Testis (tissue), 5 donors: ENCODE measurements at places on chromosomes 6 and 20. TPM values are rescaled to one million over a fixed set of nuclear protein-coding genes. Genes with fewer than 3 reads are reported as not detected.
A peak's percentile ranks its signal among the peaks of the same experiment; 100 is the strongest.

GRCh38 chr6:29147074-29147473 is 23.6 kb upstream of the OR2J2 start:
- DNase-seq, result no peak
- no peaks in the 10 kb centered on the region for H3K27me3 ChIP-seq
- H3K4me3 ChIP-seq, result no peak overlapping the region
- no peaks in the 10 kb centered on the region for H3K4me1 ChIP-seq
- H3K36me3 ChIP-seq, result no peaks in the 10 kb centered on the region
- no peak overlapping the region for H3K27ac ChIP-seq

- no peaks in the 10 kb centered on the region for H3K27me3 ChIP-seq
- DNase-seq, result peak; percentile 26
- H3K4me3 ChIP-seq, result no peak overlapping the region
- H3K36me3 ChIP-seq, result no peaks in the 10 kb centered on the region
Measured at GRCh38 chr20:41476013-41476441, 109.4 kb upstream of the EMILIN3 start.

DNA sequence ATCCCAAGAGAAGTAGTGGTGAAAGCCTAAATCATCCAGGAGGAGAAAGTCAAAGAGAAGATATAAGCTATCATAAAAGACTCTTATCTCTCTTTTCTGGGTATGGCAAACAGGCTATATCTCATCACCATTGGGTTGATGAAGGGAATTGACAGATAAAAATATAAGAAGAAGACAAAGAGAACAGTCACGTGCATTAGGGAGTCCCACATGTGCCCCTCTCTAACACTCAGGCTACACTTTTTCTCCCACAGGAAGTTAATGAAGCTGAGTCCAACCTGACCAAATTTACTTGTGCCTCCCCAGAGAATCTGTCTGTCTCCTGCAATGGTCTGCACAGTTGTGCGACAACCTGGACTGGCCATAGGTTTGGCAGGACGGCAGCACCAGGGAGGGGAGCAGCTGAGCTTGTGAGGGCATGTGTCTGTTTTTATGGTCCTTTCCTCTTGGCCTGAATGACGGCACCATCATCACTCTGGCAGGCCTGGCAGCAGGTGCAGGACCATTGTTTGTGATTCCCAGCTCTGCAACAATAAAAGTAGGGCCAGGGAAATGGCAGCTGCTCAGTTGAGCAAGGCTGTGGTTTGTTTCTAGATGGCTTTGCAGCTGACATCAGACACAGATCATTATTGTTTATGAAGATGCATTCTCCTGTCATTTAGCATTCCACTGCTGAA is 144.5 kb upstream of the MCHR2 start:
- H3K27ac ChIP-seq, result no peak overlapping the region
- H3K4me1 ChIP-seq, result no peaks in the 10 kb centered on the region
- no peaks in the 10 kb centered on the region for H3K27me3 ChIP-seq

The MUC22 gene
- total RNA-seq, result 0.31 TPM

DNA sequence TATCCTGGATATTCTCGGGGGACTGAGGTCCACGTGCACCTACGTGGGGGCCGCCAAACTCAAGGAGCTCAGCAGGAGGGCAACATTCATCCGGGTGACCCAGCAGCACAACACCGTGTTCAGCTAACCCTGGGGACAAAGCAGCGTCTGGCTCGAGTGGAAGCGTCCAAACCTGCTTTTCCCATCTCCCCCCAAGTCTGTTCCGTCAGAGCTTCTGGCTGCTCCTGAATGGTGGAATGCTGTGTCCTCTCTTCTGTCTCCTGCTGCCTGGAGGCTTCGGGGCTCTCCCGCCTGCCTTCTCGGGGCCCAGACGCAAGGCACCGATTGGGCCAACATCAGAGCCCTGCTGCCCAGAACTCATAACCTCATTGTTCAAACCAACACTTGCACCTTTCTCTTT is 56.7 kb downstream of the GMPR start:
- H3K4me1 ChIP-seq, result no peaks in the 10 kb centered on the region
- no peak for DNase-seq
- H3K27ac ChIP-seq, result no peak overlapping the region
- H3K36me3 ChIP-seq, result no peaks in the 10 kb centered on the region
- no peaks in the 10 kb centered on the region for H3K27me3 ChIP-seq

DNA sequence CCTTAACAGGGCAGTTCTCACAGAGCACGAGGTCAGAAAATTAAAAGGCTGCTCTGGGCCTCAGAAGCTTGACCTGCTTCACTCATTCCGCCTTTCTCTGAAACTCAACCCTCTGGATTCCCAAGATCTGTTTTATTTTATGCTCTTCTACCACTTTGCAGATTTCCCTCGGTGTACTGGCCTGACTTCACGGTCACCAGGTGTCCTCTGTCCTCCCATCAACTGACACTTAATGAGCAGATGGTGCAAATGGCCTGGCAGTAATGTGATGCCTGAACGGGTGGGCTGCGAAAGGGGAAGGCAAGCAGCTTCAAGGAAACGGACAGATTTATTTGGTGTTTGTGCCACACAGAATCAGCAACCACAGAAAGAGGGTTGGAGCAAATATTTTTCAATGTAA is 169.7 kb upstream of the TFAP2D start:
- H3K36me3 ChIP-seq, result no peaks in the 10 kb centered on the region
- H3K27me3 ChIP-seq, result no peaks in the 10 kb centered on the region
- H3K27ac ChIP-seq, result no peak overlapping the region
- H3K4me1 ChIP-seq, result no peaks in the 10 kb centered on the region
- no peak overlapping the region for H3K4me3 ChIP-seq

DNA sequence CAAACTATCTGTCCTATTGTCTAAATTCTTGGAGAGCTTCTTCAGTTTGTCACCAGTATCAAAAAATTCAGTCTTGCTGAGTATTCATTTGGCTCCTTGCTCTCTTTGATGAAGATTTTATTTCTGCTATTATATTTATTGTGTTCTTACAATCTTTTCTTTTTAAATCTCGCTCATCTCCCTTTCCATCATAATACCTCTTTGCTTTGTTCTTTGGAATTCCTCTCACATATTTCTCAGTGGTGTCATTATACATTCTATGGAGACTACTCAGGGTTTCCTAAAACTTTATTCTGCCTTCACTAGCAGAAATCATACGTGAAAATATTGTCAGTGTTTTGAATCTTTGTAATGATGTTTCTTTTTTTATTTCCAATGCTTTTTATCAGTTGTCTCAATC is 445.2 kb upstream of the ID4 start:
- DNase-seq, result no peak
- H3K27ac ChIP-seq, result no peak overlapping the region
- no peaks in the 10 kb centered on the region for H3K27me3 ChIP-seq
- H3K36me3 ChIP-seq, result no peaks in the 10 kb centered on the region

GRCh38 chr20:48295966-48296421 is 510.7 kb upstream of the SULF2 start:
- no peak overlapping the region for H3K4me3 ChIP-seq
- peak overlapping the region; percentile 55 for H3K27ac ChIP-seq
- H3K4me1 ChIP-seq, result peaks cover 15% of the 10 kb centered on the region
- DNase-seq, result no peak
- no peaks in the 10 kb centered on the region for H3K36me3 ChIP-seq

The CST7 gene
- not detected for total RNA-seq

The CFAP206 gene
- total RNA-seq, result 37.8 TPM

GRCh38 chr6:79842376-79843040 is 104.8 kb downstream of the ELOVL4 start:
- no peak for DNase-seq
- H3K4me1 ChIP-seq, result no peaks in the 10 kb centered on the region
- no peaks in the 10 kb centered on the region for H3K36me3 ChIP-seq
